Left ventricle myocardium inferior (tissue), 1 donor: ENCODE measurements at places on chromosomes 11 and 22. TPM values are rescaled to one million over a fixed set of nuclear protein-coding genes. Genes with fewer than 3 reads are reported as not detected.

Gene SLC43A1
- total RNA-seq = 4.3 TPM

Gene CHRM1
- total RNA-seq = not detected

Gene LIPT2
- total RNA-seq = 0.96 TPM

Gene HSPB2
- total RNA-seq = 36.5 TPM

Gene NLRP14
- not detected for total RNA-seq

Gene EMSY
- total RNA-seq = 18.7 TPM

Gene MS4A4A
- 13.9 TPM for total RNA-seq

Gene SNAP29
- 25.8 TPM for total RNA-seq

- DNase-seq = no peak
Observed at GRCh38 chr11:109155291-109155690, 266.7 kb upstream of the C11orf87 start.

DNA sequence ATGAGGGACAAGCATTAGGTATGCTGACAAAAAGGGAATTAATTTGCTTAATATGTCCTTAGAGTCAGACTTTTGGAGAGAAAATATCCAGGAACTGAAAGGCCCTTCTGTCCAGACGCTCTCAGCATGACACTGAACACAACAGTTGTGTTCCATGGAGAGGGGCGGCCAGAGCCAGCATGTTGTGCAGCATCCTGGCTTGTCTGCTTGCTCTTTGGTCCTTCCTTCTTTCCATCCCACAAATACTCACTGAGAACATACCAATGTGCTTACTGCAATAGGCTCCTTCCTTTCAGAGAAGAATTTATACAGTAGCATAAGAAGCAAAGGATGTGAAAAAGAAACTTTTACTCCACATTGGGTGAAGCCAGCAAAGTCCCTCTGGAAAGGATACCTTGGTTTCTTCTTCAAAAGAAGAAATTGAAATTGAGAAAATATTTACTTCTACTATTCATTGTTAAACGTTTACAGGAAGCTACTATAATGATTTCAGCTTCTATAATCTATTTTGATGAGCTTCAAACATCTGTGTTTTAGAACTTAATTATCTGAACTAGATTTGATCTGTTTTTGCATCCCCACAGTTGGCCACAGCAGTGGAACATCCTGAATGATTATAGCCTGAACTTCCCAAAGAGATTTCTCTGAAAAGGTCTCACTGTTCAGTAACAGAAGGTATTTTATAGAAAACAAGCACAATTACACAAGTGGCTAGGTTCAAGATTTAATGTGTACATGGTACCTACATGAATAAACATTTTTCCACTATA lies 304.1 kb upstream of the PITPNB start:
- no peak for DNase-seq

GRCh38 chr11:75771646-75772410 lies 3.2 kb downstream of the DGAT2 start:
- no peak for DNase-seq

DNA sequence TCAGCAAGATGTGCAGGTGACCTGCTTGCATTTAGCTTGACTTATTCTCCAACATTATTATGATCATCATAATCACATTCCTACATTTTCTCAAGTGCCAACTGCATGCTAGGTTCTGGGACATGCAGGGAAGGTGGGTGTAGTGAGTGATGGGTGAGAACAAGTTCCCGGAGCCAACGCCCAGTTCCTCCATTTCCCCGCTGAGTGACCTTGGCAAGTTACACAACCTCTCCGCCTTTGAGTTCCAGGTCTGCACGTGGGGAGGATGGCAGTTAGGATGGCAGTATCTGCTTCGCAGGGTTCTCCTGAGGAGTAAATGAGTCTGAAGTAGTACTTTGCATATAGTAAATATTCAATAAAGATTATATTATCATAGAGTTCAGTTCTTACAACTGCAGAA lies 140.3 kb downstream of the GRIK4 start:
- DNase-seq = no peak

GRCh38 chr22:38947321-38948140 lies 9.9 kb upstream of the APOBEC3A start:
- DNase-seq = no peak

DNA sequence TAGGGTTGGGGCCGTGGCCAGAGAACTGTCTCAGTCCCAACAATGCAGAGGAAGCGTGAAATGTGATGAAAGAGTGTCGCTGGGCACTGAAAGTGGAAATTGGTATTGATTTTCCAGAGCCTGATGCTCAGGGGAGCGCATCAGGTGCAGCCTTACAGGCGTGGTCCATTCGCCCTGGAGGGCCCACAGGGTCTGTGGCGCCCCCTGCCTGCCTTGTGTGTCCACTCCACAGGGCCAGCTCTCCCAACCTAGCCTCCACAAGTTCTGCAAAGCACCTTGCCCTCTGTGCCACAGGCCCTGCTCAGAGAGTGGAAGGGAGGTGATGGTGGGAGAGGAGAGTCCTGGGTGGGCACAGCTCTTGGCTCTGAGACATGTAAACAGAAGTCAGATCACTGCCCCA lies 54.9 kb upstream of the LMO1 start:
- DNase-seq = no peak

DNA sequence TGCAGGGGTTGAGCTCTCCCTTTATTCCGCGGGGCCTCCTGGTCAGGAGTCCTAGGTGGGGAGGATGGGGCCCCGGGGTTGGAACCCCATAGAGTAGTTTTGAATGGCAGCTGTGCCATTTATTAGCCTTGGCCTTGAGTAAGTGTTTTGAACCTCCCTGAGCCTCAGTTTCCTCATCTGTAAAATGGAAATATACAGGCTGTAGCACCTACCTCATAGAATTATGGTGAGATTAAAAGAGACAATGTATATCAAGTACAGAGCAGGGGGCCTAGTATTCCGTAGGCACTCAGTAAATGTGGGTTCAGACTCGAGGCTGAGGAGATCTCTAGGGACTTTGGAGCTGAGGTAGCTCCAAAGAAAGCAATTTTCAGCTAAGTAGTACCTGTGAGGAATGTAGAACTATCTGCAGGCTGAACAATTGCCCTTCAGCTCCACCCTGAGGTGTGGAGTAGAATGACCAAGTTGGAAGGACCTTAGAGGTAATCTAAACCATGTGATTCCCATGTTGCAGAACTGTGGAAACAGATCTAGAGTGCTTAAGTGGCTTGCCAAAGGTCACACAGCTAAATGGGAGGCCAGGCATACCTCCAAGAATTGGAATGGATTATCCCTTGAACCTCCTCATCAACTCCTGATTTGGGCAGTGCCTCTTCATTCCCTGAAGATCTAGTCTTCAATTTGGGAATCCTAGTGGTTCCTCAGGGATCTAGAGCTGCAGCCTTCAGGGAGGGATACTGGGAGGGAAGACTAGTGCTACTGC lies 682 bp downstream of the PGAP2 start:
- DNase-seq = no peak

DNA sequence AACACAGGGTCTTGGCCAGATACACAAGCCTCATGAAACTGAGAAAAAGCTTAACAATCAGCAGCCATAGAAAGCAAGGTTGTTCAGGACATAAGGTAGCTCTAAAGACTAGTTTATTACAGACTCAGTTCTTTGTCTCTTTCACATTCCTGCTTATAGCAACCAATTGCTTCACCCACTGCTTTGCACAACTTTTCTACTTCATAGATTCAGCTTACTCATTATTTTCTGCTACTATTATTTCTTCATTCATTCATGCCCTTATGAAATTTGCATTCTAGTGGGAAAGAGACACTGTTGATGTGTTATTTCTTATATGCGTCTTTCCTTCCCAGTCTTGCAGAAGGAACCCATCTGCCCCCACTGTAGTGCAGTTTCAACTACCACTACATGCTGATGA lies 4.7 kb downstream of the CCDC34 start:
- DNase-seq = no peak

DNA sequence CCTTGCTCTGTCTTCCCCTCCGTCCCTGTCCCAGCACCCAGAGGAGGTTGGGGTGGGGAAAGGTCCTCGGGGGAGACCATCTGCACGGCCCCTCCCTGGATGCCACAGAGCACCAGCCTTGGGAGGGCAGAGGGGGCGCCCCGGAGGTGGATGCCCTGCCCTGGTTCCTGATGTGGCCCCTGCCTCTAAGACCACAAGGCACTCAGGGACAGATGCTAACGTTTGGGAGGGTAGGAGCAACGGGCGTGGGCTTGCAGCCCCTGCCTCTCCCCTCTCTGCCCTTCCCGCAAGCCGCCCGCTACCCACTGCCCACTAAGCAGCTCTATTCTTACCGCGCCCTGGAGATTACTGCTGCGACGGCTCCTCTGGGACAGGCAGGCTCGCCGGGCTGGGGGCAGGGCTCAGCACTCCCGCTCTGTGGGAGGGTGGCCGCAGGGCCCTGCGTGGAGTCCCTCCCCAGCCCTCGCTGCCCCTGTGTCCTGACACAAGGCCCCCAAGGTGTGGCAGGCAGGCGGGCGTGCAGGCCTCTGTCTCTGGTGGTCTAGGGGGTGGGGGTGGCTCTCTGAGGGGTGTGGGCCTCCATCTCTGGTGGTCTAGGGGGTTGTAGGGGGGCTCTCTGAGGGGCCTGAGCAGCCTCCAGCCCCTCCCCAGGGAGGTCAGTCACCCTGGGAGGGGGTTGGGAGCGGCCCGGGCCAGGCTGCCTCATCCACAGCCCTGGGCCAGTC lies 14.9 kb downstream of the BRSK2 start:
- no peak for DNase-seq

- DNase-seq = no peak
Observed at GRCh38 chr11:12827929-12828812, 153.9 kb downstream of the TEAD1 start.

- no peak for DNase-seq
Observed at GRCh38 chr11:118740892-118741291, 50.1 kb downstream of the DDX6 start.

- no peak for DNase-seq
Observed at GRCh38 chr22:21945453-21946261, 7.0 kb downstream of the PPM1F start.

DNA sequence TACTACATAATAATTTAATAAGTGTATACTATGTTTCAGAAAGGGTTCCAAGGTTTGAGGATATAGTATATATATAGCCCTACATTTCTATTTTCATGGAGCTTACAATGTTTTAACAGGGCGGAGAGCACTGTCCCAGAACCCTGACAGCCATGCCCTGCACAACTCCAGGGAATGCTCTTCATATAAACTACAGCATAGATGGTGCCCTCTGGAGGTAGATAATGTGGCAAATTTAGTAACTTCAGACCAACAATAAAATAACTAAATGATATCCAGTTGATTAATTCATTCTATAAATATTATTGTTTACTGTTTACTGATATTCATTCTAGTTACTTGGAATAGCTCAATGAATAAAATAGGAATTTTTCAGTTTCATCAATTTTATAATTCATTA lies 693.7 kb upstream of the CCDC179 start:
- no peak for DNase-seq
